A549 treated with GW870086 at 1 μM for 4 hours (cell line): ENCODE measurements at places on chromosomes 1 and 21. TPM values are rescaled to one million over a fixed set of nuclear protein-coding genes. Genes with fewer than 3 reads are reported as not detected.

The SH2D2A gene
- 2.6 to 3.9 TPM (median 3.2 TPM) in 5 replicates for total RNA-seq

The KCNA2 gene
- 0.01 to 0.07 TPM in 2 of 5 replicates, not detected in the others for total RNA-seq

The ZFP69B gene
- 1.2 to 1.9 TPM (median 1.7 TPM) in 5 replicates for total RNA-seq

The CASZ1 gene
- 1.1 to 1.7 TPM (median 1.5 TPM) in 5 replicates for total RNA-seq

The CD52 gene
- total RNA-seq: not detected in 5 replicates

The NBPF15 gene
- total RNA-seq: 16.5 to 22.8 TPM (median 20.6 TPM) in 5 replicates

The CAPN2 gene
- total RNA-seq: 395 to 429 TPM (median 404 TPM) in 5 replicates

The ELF3 gene
- total RNA-seq: 182 to 260 TPM (median 231 TPM) in 5 replicates

The TACSTD2 gene
- total RNA-seq: not detected in 5 replicates

The HLX gene
- 3.1 to 5.5 TPM (median 3.8 TPM) in 5 replicates for total RNA-seq

The EBNA1BP2 gene
- total RNA-seq: 173 to 203 TPM (median 188 TPM) in 5 replicates

The HCRTR1 gene
- total RNA-seq: not detected in 5 replicates
